NCI-H2171 (cell line): ENCODE measurements at places on chromosomes 4 and X.

- no peak for DNase-seq
Measured at GRCh38 chr4:2071252-2071911, 12.3 kb downstream of the NAT8L start.

GRCh38 chrX:53421772-53422085 is 725 bp downstream of the SMC1A start:
- no peak for DNase-seq

DNA sequence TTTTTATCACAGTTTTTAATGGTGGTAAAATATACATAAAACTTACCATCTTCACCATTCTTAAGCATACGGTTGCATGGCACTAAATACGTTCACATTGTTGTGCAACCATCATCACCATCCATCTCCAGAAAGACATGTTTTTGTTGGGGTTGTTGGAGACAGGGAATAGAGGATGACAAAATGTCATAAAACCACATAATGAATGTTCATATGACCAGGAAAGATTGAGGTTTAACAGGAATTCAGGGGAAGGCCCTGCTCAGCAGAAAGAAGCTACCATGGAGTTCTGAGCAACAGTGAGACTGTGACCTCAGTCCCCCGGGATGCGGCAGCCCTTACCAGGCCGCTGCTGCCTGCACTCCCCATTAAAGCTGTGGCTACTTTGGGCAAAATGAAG is 63.9 kb upstream of the TRIM2 start:
- no peak for DNase-seq

- no peak for DNase-seq
Measured at GRCh38 chr4:26191353-26191752, 129.5 kb upstream of the RBPJ start.

DNA sequence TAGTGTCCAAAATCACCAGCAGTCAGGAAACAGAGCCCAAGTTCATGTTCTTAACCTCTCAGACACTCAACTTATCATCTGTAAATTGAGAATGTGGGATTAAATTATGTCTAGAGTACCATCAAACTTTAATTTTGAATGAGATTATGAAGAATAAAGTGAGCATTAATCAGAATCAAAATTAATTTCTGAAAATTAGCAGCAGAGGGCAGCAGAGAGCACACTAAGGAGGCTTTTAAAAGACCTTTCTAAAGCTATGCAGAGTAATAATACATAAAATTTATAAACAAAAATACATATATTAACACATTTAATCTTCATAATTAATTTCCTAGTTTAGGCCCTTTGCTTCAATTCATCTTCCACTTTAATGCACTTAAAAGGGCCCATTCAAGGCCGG is 7.1 kb downstream of the TASL start:
- DNase-seq = no peak
